ENCODE measurements at places on chromosomes 2 and 18.

GRCh38 chr2:124450481-124450880 is 425.4 kb downstream of the CNTNAP5 start:
- DNase-seq, result no peak

DNA sequence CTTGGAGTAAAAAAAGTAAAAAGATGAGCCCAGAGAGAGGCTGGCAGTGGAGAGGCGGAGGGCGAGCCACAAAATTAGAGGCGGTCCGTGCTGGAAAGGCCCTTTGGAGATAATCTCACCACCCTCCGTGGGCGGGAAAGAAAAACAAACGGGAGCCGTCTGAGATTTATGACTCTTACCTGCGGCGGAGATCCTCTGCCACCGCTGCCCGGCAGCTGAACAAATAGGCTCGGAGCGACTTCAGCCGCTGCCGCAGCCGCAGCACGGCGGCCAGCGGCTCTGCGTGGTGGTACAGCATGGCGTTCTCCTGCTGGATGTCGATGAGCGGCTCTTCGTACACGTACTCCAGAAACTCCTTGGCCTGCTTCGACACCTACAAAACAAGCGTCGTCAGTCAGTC is 94.6 kb downstream of the PLEKHM3 start:
- DNase-seq, result no peak

- peak; percentile 12 for DNase-seq
These were observed 510 bp downstream of the NCKAP1 start for GRCh38 chr2:183037553-183038340.

- no peak for DNase-seq
These were observed 156.8 kb upstream of the UNC80 start for GRCh38 chr2:209614690-209615369.

DNA sequence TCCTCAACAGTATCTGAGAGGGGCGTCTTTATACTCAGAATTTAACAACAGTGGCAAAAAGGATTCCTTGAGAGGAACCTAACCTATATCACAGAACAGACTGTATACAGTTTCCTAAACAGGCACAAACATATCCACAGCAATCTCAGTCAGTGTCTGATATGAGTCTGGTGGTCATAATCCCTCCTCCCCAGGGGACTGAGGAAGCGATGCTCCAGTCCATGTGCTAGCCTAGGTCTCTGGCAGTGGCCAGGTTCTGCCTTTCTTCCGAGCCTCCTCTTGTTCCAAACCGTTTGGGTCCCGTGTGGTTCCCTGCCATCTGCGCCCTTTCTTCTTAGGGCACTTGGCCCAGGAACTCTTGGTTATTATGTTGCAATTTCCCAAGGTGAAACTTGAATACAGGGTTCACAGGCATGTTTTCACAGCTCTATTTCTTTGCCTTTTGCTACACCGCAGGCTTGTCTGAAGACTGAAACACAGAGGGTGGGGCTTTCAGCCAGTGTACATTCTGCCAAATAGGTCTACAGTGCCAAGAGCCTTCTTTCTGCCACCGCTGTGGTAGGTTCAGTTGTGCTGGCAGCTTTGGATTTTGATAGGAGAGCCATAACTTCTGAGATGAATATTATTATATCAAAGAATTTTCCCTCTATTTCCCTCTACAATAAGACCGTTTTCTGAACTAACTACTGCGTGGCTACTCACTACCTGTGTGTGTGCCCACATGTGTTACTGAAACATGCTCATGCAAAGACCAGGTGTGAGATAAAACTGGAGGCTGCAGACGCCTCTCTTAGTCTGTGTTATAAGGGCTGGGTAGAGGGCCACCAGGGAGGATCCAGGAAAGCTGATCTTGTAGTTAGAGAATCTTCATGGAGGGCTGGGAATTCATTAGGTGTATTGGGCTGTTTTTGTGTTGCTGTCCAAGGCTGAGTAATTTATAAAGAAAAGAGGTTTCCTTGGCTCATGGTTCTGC is 75.0 kb upstream of the HAAO start:
- DNase-seq, result no peak

GRCh38 chr2:105144941-105145300 is 96.6 kb upstream of the GPR45 start:
- DNase-seq, result no peak

DNA sequence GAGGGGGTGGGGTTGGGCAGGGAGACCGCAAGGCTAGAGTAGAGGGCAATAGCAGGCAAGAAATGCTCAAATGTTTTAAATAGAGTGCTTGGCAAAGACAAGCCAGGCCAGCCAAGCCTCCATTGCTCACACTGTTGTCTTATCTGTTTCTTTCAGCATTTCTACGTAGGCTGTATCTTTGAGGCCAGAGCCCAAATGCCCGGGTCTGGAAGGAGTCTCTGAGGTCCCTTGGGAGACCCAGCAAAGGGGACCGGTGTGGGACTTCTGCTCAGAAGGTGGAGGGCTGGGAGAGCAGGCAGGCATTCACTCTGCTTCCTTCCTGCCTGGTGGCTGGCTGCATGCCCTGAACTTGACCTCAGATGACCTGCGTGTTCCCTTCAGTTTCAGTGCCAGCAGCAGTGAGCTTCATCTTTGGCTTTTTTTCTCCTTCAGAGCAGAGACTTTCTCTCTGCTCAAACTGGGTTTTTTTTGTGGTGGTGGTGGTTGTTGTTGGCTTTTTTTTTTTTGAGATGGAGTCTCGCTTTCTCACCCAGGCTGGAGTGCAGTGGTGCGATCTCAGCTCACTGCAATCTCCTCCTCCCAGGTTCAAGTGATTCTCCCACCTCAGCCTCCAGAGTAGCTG is 13.7 kb upstream of the TET3 start:
- DNase-seq, result peak; percentile 16

- no peak for DNase-seq
These were observed 273.7 kb downstream of the NOL4 start for GRCh38 chr18:33951031-33951430.

- no peak for DNase-seq
These were observed 226.0 kb upstream of the PXDN start for GRCh38 chr2:1970341-1970740.

DNA sequence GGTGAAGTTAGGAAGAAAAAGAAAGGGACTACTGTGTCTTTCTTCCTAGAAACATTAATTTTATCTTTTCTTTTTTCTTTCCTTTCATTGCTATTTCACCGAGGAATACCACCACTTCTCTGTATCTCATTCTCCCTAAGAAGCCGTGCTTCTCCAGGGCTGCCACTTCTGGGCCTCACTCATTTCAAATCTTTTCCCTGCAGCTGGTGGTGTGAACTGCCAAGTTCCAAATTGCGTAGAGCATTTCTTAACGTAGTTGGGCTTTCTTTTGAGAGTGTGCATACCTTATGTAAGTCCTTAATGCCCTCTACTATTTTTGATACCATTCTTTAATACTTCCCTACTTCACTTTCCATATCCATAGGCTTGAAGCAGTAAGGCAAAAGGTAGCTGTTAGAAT is 66.7 kb upstream of the CYP1B1 start:
- no peak for DNase-seq

DNA sequence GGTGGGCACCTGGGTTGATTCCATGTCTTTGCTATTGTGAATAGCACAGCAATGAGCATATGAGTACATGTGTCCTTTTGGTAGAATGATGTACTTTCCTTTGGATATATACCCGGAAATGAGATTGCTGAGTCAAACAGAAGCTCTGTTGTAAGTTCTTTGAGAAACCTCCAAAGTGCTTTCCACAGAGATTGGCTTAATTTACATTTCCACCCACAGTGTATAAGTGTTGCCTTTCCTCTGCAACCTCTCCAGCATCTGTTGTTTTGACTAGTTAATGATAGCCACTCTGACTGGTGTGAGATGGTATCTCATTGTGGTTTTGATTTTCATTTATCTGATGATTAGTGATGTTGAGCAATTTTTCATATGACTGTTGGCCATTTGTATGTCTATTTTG is 194.8 kb downstream of the ZNF804A start:
- DNase-seq, result no peak

DNA sequence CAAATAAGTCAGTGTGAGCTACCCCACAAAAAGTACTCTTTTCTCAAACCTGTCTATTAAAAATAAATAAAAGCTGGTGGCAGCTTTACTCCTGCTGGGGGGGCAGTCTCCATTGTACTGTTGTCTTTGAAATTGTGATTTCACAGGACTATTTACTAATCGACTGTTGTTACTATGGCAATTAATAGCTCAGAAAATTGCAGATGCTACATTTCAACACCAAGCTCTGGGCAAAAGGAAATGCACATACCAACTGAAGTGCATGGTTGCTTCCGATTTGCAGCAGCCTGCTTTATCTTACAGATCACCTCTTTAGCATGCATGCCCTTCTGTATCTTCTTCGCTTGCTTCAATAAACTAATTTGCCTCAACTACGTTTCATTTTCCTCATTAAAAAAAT is 117.6 kb upstream of the DAPL1 start:
- no peak for DNase-seq

- DNase-seq, result no peak
These were observed 60.2 kb downstream of the CAVIN2 start for GRCh38 chr2:191786694-191787093.

DNA sequence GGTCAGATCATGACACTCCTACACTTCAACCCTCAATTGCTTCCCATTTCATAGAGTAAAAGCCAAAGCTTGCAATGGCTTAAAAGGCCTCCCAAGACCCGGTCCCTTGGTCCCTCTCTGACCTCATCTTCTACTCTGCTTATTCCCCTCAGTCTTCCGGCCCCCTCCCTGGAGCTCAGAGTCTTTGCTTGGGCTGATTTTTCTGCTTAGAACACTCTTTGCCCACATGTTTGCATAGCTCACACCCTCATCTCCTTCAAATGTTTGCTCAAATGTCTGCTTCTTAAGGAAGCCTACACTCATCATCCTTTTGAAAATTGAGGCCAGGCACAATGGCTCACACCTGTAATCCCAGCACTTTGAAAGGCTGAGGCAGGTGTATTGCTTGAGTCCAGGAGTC is 65.6 kb upstream of the CAPN13 start:
- no peak for DNase-seq
